ENCODE measurements at places on chromosomes 12 and 14. TPM values are rescaled to one million over a fixed set of nuclear protein-coding genes. Genes with fewer than 3 reads are reported as not detected.

Gene CCDC60
- 0.01 TPM for polyA plus RNA-seq

Gene RAD51AP1
- polyA plus RNA-seq, result 16.0 TPM

DNA sequence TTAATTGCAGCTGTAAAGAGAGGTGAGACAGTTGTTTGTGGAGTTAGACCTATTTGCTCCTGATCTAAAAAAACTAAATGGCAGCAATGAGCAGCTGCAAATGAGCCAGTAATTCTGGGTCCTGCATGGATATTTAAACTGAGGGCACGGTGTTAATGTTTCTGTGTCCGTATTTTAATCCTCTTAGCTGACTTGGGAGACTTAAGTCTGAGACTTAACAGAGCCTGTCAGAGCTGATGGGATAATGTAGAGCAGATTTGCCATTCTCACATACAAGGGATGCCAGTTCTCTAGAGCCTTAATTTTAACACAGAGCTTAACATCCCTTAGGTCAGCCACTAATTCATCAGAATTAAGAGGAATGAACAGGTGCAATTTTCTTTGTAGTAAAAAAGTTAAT is 178.6 kb upstream of the PDE3A start:
- no peak overlapping the region for H3K4me3 ChIP-seq
- H3K4me1 ChIP-seq, result peaks cover 19% of the 10 kb centered on the region
- DNase-seq, result no peak
- H3K36me3 ChIP-seq, result no peaks in the 10 kb centered on the region

DNA sequence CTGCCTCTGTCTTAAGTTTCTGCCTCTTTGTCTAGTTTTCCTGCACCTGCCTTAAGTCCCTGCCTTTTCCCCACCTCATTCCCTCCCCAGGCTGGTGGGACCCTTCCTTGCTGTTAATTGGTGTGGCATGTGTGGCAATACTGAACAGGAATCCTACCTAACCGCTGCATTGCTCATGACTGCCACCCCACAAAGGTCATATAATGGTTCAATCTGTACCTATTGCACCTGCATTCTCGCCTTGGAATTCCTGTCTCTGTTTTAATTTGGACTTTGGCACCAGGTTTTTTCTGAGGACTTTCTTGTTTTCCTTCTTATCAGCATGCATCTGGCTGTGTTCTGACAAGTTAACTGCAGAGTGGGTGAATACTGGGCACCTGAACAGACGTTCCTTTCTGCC is 966.2 kb upstream of the TMEM132C start:
- DNase-seq, result no peak
- no peak overlapping the region for H3K27ac ChIP-seq
- no peaks in the 10 kb centered on the region for H3K36me3 ChIP-seq
- H3K4me1 ChIP-seq, result no peaks in the 10 kb centered on the region
- H3K27me3 ChIP-seq, result no peaks in the 10 kb centered on the region

GRCh38 chr12:22481547-22482104 is 62.7 kb downstream of the C2CD5 start:
- H3K36me3 ChIP-seq, result peaks cover 38% of the 10 kb centered on the region
- no peak overlapping the region for H3K27ac ChIP-seq
- no peaks in the 10 kb centered on the region for H3K27me3 ChIP-seq
- DNase-seq, result no peak

DNA sequence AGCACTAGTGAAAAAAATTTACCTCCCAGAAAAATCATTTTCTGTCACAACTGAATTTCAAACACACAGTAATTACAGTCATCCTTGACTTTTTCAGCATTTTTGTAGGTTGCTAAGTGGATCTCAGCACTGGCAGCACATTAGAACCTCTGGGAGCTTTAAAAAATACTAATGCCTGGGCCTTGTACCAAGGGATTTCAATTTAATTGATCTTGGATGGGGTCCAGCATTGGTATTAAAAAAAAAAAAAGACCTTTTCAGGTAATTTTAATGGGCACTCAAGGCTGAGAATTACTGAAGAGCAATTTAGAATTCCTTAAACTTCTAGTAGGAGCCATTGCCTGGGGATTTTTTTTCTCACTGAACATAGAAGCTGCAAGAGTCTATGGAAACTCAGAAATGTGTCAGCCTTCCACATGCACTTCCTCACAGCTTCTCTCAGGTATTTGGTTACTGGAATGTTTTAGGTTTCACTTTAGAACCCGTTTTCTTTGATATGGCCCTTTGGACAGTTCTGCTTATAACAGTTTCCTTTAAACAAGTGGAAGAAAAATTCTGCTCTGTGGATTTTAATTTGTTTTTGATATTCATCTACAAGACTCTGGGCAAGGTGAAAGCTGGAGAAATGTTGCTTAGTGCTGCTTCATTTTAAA is 88.5 kb upstream of the DACT1 start:
- DNase-seq, result no peak
- H3K4me3 ChIP-seq, result no peak overlapping the region
- H3K27me3 ChIP-seq, result no peaks in the 10 kb centered on the region
- no peaks in the 10 kb centered on the region for H3K4me1 ChIP-seq
- no peaks in the 10 kb centered on the region for H3K36me3 ChIP-seq
